ENCODE measurements at places on chromosomes 6 and 20.

- no peak for DNase-seq
These were observed 90.7 kb downstream of the TRMT6 start for GRCh38 chr20:5859608-5860007.

- DNase-seq = no peak
These were observed 42.9 kb downstream of the CDH26 start for GRCh38 chr20:60001108-60001507.

DNA sequence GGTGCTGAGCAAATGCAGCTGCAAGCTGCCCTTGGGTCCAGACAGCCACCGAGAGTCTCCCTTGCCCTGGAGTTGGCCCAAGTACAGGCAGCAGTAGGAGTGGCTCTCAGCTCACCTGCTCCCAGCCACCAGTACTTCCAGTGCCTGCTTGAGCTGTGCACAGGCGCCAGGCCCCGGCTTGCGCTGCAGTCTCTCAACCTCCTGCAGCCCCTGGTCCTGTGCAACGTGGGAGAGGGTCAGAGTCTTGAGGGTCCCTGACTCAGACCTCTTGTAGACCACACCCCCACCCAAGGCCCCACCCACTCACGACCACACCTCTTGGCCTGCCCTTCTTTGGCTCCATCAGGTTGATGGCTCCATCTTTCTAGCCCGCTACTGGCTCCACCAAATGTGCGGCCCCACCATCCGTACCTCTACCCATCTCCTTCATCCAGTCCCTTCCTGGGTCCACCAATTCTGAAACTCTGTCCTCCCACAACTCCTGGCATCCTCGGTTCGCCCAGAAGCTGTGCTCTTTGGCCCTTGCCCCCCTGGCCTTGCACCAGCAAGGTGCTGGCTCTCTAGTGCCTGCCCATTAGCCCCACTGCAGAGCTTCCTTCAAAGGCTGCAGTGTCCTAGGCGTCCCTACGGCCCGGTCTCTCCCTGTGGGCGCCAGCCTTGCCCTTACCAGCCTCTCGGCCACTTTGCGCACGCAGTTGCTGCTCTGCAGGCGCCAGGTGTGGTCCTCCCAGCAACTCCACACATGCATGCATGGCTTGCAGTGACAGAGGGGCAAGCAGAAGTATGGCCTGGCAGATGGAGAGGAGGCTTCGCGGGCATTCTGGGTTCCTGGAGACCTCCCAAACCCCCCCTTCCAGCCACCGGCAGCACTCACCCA, 16.5 kb upstream of the SPAG4 start:
- DNase-seq = no peak

GRCh38 chr6:17202526-17202925, 78.6 kb upstream of the RBM24 start:
- peak; percentile 80 for DNase-seq

- DNase-seq = no peak
These were observed 34.0 kb upstream of the YWHAB start for GRCh38 chr20:44851545-44851944.

GRCh38 chr6:7243179-7243981, 69.6 kb downstream of the SSR1 start:
- DNase-seq = peak; percentile 75

GRCh38 chr6:36947570-36948351, 6.8 kb upstream of the PI16 start:
- no peak for DNase-seq

- DNase-seq = no peak
These were observed 40.1 kb downstream of the ILRUN start for GRCh38 chr6:34656378-34657036.

GRCh38 chr6:6801635-6802218, 213.2 kb downstream of the LY86 start:
- no peak for DNase-seq

- no peak for DNase-seq
These were observed 43.6 kb downstream of the AFDN start for GRCh38 chr6:167870321-167870720.

DNA sequence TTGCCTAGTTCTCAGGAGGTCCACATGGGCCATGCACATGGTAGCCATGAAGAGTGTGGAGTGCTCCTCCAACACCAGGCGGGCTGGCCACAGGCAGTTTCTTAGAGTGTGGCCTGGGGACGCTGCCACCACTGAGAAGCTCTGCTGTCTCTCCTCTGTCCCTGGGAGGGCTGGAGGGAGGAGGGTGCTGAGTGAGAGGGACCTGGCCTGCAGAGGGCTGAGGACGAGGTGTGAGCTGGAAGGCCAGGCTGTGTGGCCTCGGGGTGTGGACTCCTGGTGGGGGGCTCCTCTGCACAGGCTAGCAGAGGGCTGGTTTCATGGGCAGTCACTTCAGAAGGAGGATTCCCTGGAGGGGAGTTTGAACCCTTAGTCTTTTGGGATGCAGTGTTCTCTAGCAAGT, 39.7 kb downstream of the SYNJ2 start:
- no peak for DNase-seq

GRCh38 chr6:37130704-37131103, 39.2 kb upstream of the PIM1 start:
- no peak for DNase-seq

GRCh38 chr6:36733300-36733699, 35.7 kb downstream of the RAB44 start:
- DNase-seq = no peak

DNA sequence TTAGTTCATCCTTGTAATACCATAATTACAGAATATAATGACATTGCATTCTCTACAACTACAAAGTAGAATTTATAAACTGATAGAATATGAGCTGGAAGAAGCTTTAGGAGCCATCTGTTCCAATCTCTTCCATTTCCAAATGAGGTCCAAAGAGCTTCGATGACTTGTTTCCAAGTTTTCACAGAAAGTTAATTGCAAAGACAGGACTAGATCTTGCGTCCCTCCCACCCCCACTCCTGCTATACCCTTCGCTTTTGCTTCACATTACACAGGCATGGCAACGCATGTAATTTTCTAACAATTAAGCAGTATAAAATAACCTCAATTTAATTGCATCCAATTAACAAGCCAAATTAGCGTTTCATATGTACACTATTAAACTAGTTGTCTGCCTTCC, 7.0 kb downstream of the HIVEP2 start:
- no peak for DNase-seq

- DNase-seq = no peak
These were observed 329.1 kb downstream of the CDH4 start for GRCh38 chr20:61580958-61581824.

- DNase-seq = no peak
These were observed 21.0 kb upstream of the IFNGR1 start for GRCh38 chr6:137240168-137240567.

- peak; percentile 82 for DNase-seq
These were observed 72.2 kb upstream of the FUCA2 start for GRCh38 chr6:143583542-143584327.

GRCh38 chr6:42366999-42367352, 84.8 kb downstream of the TRERF1 start:
- DNase-seq = no peak

DNA sequence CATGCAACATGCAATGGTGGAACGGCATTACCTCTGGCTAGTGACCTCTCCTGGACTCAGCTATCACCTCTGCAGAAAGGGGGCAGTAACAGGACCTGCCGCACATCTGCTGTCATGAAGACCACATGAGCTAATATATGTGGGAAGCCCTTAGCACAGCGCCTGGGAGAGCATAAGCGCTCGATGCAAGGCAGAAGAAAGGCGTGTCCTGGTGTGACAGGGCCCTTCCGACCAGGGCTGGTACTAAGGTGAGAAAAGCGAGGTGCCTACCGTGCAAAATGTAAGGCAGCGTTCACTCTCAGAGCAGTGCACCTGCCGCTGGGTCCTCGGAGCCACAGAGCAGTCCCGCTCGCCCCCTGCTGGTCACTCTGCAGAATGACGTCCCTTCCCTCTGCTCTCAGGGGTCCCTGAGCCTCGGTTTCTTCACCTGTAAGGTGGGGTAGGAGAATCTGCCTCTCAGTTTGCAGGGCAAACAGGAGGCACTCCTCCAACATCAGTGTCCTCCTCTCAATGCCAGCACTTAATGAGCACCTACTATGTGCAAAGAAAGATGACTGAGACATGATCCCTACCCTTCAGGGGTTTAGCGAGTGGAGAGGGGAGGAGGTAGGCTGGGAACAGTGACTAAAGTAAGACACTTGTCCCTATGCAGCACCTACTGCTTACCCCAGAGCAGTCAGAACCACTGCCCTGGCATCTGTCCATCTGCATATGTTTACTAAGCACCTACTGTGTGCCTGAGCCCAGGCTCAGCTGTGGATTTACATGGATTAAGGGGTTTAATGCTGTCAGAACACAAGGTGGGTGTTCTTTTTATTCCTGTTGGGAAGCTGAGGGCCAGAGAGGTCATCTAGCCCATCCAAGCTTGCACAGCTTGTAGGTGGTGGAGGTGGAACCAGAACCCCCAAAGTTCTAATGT, 41.1 kb upstream of the PTGIS start:
- no peak for DNase-seq

All from muscle of arm (tissue), 14 donors.